ENCODE measurements at places on chromosomes 2 and 18.

GRCh38 chr2:42127425-42128424 lies 41.4 kb upstream of the EML4 start:
- no peak for DNase-seq

- no peak for DNase-seq
Measured at GRCh38 chr2:239944694-239945551, 80.2 kb downstream of the NDUFA10 start.

GRCh38 chr2:188295067-188295685 lies 3.5 kb downstream of the GULP1 start:
- DNase-seq, result no peak

- DNase-seq, result no peak
Measured at GRCh38 chr2:215882689-215883088, 130.7 kb downstream of the MREG start.

GRCh38 chr2:109692013-109692743 lies 78.0 kb downstream of the SOWAHC start:
- no peak for DNase-seq

GRCh38 chr2:240478346-240479110 lies 43.1 kb downstream of the GPC1 start:
- no peak for DNase-seq
